ENCODE measurements at places on chromosomes 2 and 18.

DNA sequence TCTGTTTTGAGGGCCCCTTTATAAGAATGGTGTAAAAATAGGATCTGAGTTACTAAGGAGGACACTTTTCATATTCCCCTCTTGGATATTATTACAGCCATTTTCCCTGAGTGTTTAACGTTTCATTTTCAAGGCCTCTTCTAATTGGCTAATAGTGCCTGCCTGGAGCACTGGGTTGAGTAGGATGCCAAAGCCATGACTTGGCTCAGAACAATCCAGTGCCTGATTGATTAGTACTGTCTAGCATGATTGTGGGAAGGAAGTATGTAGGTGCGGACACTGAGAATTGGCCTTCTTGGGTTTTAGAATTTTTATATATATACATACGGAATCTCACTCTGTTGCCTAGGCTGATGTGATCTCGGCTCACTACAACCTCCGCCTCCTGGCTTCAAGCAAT, 66.1 kb downstream of the NAB1 start:
- peak; percentile 53 for DNase-seq

DNA sequence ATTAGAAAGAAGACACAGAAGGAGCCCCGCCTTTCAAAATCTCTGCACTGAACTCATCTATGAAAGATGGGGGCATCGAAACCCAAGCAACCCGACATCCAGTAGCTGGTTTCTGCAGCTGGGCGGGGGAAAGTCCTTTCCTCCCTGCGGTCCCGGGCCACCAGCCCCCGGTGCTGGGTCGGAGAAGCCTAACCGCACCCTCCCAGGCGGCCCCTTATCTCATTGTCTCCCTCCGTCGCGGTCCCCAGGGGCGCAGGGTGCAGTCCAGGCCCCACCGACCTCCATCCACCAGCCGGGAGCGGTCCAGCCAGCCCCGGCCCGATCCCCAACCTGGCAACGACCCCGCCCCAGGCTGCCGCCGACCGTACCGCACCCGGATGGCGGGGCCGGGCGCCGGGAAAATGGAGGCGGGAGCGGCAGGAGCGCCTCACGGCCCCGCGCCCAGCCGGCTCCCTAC, 452 bp downstream of the RAPH1 start:
- DNase-seq, result no peak

DNA sequence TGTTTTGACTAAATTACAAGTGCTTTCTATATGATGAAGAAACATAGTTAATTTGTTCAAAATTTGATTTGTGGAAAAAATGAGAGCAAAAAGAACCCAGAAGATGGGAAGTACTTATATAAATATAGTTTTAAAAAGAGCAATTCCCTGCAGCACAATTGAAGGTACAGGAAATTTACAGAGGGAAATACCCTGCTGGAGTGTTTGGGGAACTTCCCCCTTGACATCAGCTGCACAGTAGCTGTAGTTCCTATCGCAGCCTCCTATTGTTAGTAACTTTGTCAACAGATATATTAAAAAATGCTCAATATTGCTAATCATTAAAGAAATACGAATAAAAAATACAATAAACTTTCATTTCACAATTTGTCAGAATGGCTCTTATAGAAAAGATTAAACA, 1118.8 kb upstream of the ZEB2 start:
- no peak for DNase-seq

DNA sequence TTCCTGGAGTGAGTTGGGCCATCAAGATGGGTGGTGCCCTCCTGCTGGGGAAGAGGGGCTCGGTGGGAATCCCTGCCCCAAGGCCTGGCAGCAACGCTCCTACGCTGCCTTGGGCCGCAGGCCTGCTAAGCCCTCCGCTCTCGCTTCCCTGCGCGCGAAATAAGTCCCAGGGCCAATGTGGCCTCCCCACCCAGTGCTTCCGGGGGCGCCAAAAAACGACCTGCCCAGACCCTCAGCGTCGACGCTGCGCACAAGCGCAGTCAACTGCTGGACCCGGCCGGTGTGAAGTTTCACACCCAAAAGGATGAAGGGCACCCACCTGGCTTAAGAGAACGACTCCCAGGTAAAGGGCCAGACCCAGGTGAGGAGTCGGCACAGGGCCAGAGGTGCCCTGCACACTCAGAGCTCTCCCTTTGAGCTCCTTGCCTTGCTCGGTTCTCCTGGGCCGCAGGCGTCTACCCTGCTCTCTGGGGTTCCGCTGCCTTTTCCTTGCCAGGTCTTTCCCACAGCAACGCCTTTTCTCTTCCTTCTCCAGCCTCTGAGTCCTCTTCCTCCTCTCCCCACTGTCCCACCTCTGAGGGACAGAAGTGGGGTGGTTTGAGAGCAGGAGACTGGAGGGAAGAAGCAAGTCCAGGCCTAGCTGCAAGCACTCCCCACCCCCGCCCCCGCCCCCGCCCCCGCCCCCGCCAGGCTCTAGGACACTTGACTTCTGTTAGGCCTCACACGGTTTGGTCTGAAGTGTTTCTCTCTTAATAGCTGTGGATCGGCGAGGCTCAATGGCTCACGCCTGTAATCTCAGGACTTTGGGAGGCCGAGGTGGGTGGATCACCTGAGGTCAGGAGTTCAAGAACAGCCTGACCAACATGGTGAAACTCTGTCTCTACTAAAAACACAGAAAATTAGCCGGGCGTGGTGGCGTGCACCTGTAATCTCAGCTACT, at the start of gene DNAJC5G:
DNAJC5G (plus strand) TSS at position 223 of the 940 bp plus-strand sequence. CDS start 1,296 bp downstream, outside the sequence.
- DNase-seq, result no peak
